Memory B cell (primary cell): ENCODE measurements at places on chromosomes 1 and 21.

DNA sequence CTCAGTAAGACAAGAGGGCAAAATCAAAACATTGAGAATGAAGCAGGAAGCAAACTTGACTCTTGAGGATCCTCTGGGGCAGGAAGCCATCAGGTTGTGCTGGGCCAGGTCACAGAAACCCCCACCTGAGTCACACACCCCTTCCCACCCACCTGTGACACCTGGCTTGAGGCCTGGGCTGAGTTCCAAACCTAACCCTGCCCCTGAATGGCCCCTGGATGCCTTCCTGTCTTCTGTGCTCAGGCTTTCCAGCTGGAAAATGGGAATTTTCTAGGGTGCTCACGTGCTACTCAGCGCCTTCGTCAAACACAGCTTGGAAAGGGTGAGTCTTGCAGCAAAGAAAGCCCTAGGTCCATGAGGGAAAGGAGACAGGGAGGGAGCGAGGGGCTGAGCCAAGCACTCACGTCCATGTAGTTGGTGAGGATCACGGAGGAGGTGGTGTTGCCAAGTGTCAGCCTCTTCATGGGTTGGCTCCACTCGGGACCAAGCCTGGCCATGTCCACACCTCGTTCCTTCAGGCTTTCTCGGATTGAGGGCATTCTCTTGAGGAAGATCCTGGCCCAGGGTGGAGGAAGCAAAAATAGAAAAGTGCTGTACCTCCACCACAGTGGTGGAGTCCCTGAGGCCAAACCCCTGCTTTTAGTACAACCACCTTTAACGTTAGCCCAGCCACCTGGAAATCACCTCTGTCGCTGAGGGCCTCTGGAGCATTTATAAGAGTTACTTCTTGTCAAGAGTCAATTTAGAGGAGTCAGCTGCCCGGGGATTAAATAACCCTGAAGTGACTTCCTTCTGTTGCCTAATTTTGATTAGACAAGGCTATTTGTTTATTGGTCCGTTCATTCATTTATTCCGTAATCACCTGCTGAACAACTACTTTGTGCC is 4.3 kb downstream of the REN start:
- DNase-seq = no peak

- DNase-seq = no peak
Measured at GRCh38 chr1:119001181-119002027, 13.3 kb upstream of the TBX15 start.

DNA sequence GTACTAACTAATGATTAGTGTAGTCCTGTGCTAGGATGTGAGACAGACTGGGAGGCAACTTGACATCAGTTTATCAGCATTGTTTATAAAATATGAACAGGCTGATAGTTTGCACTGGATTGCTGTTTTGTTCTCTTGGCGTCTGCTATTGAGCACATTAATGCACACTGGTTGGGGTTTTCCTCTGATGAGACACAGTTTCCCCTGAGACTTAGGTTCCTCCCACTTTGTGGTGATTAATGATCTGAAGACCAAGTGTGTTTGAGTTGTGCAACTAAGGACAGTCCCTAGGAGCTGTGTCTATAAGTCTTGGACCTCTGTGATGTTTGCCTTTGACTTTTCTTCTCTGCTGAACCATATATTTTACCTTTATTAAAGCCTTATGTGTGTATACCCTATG is 1015.4 kb downstream of the AMY1C start:
- no peak for DNase-seq

DNA sequence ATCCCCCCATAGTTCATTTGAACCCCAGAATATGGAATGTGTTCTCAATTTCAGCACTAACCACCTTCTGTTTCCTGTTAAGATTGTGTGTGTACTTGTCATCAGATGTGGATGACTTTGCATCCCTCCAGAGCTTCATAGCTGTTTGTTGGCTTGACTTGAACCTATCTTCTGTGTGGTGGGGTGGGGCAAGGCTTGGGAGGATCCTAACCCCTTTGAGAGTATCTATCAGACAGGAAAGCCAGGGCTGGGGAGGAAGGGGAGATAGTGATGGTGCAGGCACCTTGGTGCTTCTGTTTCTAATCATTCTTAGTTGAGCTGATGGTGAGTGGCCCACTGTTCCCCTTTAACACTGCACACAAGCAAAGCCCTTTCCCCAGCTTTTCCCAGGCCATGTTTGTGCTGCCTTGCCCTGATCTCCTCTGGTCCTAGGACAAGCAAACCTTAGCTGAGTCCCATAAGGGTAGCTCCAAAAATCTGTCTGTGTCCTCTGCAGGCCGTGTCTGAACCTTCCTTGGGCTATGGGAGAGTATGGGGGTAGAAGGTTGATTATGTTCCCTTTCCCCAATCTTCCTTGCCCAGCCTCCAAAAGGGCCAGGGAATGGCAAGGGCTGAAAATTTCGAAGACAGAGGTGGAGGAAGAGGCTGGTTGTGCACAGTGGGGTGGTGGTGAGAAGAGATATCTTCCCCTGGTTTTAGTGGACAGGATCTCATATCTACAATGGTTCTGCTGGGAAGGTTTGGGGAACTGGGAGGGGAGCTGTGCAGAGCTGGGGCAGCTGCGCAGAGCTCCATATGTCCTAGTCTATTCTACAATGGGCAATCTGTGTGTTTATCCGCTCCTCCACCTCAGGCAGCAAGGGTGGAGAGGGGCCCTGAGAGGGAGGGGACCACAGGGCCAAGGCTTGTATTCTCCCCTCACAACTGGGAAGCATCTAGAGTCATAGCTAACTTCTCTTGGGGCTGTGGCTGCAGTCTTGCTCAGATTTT is 1.4 kb downstream of the NHLH1 start:
- DNase-seq = no peak

DNA sequence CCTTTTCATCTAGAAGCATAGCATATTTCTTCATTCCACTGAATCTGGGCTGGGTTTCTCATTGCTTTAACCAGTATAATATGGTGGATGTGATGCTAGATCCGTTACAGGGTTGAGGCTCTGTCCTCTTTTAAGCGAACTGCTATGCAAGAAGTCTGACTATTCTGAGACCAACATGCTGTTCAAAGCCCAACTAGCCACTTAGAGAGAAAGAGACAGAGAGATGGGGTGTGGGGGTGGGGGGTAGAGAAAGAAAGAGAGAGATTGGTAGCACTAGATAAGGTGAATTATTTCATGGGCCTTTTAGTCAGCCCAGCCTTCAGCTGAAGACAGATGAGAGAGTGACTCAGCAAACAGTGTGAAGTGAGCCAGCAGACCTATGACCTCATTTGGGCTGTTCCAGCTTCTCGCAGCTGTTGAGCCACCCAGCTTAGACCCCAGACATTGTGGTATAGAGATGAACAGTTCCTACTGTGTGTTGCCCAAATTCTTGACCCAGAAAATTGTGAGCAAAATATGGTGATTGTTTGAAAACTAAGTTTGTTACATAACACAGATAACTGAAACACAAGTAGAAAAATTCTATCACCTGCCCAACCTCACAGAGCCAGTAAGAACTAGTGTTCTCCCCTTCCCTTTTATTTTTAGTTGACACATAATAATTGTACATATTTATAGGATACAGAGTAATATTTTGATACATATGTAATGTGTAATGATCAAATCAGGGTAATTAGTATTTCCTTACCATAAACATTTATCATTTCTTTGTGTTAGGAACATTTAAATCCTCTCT is 40.7 kb upstream of the PRKACB start:
- DNase-seq = no peak

DNA sequence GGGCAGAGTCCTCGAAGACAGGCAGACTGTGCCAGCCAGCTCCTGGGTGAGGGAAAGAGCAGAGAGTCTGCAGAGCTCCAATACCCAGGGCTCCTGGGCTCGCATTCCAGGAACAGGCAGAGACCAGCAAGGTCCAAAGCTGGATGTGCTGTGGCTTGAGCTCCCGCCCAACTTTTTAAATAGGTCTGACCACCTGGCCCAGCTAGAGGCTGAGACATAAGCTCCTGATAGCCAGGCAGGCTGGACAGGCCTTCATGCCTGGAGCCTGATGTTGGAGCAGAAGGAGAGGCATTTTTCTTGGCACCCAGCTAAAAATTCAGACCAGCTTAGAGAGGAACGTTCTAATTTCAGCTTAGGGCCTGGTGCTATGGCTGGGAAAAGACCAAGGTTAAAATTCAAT is 178.4 kb upstream of the TMEM51 start:
- DNase-seq = no peak

GRCh38 chr1:1240822-1241587 is 5.5 kb downstream of the C1QTNF12 start:
- no peak for DNase-seq

DNA sequence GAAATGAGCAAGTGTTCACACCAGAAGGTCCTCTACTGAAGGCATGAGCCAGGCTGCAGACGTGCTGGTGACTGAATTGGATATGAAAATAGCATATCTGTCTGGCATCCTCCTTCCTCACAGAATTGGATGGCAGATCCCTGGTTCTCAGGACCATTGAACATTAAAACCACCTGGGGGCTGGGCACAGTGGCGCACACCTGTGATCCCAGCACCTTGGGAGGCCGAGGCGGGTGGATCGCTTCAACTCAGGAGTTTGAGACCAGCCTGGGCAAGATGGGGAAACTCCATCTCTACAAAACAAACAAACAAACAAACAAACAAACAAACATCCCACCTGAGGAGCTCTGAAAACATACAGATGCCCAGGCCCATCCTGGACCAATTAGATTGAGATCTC is 23.4 kb downstream of the TEX35 start:
- DNase-seq = no peak

DNA sequence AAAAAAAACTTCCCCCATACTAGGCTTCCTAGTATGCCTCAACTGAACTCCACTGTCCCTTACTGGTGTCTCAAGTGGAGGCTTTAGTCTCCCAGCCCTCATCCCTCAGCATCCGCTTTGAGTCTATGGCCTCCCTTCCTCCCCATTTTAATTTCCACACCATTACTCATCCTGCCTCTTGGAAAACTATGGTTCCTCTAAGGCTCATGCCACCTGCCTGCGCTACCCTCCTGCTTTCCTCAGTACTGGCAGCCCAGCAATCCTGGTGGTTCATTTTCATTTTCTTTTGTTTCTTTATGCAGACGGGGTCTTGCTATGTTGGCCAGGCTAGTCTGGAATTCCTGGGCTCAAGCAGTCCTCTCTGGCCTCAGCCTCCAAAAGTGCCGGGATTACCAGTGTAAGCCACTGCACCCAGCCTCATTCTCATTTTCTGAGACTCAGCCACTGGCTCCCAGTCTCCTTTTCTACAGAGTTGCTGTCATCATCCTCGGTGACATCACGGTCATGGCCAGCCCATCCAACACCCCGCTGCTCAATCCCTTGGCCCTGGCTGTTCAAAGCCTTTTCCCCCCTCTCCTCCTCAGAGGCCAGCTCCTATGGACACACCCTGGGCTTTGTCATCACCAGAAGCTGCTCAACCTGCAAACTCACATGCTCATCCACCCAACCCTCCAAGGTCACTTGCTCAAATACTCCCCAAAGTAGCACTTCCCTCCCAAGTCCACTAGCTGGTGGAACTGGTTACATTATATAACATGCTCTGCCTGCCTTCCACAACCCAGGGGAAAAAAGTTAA is 2.3 kb upstream of the PMVK start:
- DNase-seq = no peak

- DNase-seq = no peak
Measured at GRCh38 chr21:37974081-37974480, 57.8 kb upstream of the KCNJ6 start.

- no peak for DNase-seq
Measured at GRCh38 chr21:30257773-30258172, 25.0 kb downstream of the KRTAP24-1 start.

DNA sequence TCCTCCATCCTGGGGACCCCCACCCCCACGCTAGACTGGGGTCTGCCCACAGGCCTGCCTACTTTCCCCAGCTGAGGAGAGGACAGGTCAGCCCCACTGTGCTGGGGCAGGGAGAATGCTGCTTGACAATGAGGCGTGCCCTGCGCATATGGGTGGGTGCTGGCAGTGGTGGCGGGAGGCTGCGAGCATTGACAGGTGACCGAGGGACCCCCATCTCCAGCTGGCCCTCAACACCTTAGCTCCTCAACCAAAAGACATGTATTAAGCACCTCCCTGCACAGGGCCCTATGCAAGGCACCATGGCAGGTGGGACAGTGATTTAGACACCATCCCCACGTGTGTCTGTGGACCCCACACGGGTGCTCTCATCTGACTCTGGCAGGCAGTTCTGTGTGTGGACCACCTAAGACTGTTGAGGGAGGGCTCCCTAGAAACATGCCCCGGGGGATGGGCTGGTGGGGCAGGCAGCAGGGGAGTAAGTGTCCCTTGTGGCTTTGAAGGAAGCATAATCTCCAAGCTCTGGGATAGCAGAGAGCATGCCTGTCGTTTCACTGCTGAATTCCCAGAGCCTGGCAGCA is 18.4 kb upstream of the ALX3 start:
- no peak for DNase-seq

DNA sequence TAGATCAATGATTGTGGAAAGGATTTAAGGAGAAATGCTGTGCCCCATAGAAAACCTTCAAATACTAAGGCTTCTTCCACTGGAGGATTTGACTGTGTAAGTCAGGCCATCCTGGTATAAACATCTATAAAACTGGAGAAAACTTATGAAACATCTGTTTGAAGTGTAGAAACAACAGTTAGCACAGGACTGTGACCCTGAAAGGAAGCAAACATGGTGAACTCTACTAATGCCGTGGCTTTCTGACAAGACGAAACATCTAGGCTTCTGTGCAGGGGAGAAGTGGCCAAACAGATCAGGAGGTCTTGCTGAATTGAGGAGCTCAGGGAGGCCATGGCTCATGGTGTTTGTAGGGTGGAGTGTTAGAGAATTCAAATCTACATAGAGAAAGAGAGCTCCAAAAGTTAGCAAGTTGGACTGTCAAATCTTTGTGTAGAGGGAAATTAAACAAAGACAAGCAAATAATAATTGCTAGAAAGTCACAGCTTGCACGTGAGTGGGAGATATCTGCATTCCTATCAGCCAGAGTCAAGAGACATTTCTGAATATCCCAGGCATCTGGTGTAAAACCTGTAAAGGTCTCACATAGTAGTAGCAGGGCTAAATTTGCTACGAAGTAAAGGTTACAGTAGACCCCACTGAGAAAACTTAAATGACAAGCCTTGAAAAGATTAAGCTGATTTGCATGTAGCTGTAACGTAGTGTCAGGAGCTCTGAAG is 566.8 kb upstream of the B3GALT2 start:
- DNase-seq = no peak

DNA sequence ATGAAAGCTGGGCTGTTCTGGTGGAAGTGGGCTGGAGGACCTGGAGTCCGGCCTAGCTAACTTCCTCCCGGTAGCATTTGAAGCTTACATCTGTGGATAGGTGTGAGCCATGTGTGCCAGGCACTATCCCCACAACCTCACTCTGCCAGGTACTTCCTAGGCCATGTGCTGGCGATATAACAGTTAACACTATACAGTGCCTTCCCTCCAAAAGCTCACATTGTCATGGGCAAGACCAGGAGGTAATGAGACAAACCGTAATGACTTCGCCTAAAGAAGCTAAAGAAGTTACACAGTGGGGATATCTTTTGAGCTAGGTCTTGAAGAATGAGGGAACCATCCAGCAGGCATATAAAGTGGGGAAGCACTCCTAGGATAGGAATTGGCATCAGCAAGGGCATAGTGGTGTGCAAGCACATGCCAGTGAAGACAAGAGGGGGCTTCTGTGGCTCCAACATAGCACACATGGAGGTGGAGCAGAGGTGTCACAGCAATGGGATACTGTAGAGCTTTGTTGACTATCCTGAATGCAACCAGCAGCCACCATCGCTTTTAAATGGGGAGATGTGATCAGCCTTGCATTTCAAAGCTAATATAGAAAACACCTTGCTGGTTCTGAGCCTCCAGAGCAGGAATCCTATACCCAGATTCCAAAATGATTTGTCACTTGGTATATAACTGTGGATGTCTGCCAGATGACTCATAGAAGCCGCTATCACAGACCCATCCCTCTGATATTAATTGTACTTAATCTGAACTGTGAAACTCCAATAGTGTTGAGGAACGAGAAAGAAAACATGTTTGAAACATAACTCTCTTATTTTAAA is 466.3 kb downstream of the LMO4 start:
- no peak for DNase-seq
